ENCODE measurements at places on chromosomes 5 and 9. TPM values are rescaled to one million over a fixed set of nuclear protein-coding genes. Genes with fewer than 3 reads are reported as not detected.

Gene TMEM267
- 6.2 TPM for total RNA-seq

Gene TNPO1
- 211 TPM for total RNA-seq

Gene TICAM2
- 0.67 TPM for total RNA-seq

Gene INSL6
- total RNA-seq, result not detected

Gene TSTD2
- 16.1 TPM for total RNA-seq

Gene SLC1A3
- 35.3 TPM for total RNA-seq

Gene PPIC
- total RNA-seq, result 9.0 TPM

GRCh38 chr5:169933127-169933526, 47.2 kb downstream of the INSYN2B start:
- no peak for DNase-seq
- H3K4me3 ChIP-seq, result no peak overlapping the region
- H3K4me1 ChIP-seq, result no peaks in the 10 kb centered on the region
- H3K27me3 ChIP-seq, result no peaks in the 10 kb centered on the region
- no peaks in the 10 kb centered on the region for H3K36me3 ChIP-seq

- H3K36me3 ChIP-seq, result peaks cover 49% of the 10 kb centered on the region
- peak overlapping the region; percentile 95 for H3K4me3 ChIP-seq
- peaks cover 14% of the 10 kb centered on the region for H3K4me1 ChIP-seq
- H3K27me3 ChIP-seq, result no peaks in the 10 kb centered on the region
- DNase-seq, result no peak
These were observed 2.9 kb downstream of the BOD1 start for GRCh38 chr5:173613433-173614159.

DNA sequence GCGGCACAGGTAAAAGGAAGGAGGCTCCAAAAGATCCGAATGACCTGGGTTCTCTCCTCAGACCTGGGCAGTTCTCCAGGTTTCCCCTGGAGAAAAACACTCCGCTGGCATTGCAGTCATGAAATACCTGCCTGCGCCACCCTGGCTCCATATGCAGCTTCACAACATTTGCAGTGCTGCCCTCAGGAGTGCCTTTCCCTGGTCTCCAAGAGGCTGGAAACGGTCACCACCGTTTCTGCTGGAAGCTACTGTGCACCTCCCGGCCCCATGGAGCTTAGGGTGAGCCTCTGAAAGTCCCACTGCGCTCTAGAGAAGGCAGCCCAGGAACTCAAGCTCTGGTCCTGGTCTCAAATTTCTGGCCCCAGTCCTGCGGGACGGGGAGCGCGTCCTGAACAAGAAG, 670 bp downstream of the UGT3A1 start:
- H3K4me1 ChIP-seq, result no peaks in the 10 kb centered on the region
- peak overlapping the region; percentile 40 for H3K4me3 ChIP-seq
- no peaks in the 10 kb centered on the region for H3K36me3 ChIP-seq
- DNase-seq, result no peak
- no peak overlapping the region for H3K27ac ChIP-seq
- no peaks in the 10 kb centered on the region for H3K27me3 ChIP-seq

DNA sequence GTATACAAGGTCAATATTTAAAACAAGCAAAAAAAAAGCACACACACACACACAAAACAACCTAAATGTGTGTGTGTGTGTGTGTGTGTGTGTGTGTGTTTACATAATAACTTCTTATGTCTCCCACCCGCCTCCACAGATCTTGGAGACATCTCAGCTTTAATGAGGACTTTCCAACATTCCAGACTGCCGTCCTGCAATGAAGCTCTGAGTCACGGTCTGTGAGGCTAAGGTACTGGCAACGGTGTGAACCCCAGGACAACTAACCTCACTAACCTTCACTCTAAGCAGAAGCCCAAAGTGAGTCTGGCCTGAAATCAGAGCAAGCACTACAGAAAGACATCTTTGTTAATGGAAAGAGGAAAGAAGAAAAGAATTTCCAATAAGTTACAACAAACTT, 22.3 kb downstream of the ZNF474 start:
- DNase-seq, result no peak
- H3K4me3 ChIP-seq, result no peak overlapping the region

DNA sequence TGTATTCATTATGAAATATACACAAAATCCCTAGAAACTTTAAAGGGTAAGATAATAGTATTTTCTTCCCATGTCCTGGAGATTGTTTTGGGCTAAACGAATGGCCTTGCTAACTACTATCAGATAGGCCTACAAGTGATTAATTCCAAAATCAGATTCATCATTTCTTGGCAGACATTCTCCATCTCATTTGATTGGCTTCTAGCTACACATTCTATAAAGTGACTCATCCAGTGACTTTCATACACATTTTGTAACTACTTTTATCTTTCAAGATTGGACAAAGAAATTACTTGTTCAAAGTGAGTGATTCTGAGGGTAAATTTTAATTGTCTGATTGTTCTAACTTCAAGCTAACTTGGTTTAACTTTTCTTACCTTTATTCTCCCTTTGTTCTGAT, 93.3 kb downstream of the RAPGEF6 start:
- no peaks in the 10 kb centered on the region for H3K27me3 ChIP-seq
- no peak for DNase-seq
- H3K36me3 ChIP-seq, result no peaks in the 10 kb centered on the region
- H3K4me1 ChIP-seq, result no peaks in the 10 kb centered on the region
- no peak overlapping the region for H3K27ac ChIP-seq

GRCh38 chr5:55154873-55155272, 5.1 kb upstream of the GPX8 start:
- no peak overlapping the region for H3K27ac ChIP-seq
- H3K4me3 ChIP-seq, result no peak overlapping the region
- no peaks in the 10 kb centered on the region for H3K27me3 ChIP-seq

GRCh38 chr9:16754662-16755061, 115.8 kb downstream of the BNC2 start:
- H3K27ac ChIP-seq, result no peak overlapping the region
- no peak for DNase-seq
- H3K4me1 ChIP-seq, result no peaks in the 10 kb centered on the region

DNA sequence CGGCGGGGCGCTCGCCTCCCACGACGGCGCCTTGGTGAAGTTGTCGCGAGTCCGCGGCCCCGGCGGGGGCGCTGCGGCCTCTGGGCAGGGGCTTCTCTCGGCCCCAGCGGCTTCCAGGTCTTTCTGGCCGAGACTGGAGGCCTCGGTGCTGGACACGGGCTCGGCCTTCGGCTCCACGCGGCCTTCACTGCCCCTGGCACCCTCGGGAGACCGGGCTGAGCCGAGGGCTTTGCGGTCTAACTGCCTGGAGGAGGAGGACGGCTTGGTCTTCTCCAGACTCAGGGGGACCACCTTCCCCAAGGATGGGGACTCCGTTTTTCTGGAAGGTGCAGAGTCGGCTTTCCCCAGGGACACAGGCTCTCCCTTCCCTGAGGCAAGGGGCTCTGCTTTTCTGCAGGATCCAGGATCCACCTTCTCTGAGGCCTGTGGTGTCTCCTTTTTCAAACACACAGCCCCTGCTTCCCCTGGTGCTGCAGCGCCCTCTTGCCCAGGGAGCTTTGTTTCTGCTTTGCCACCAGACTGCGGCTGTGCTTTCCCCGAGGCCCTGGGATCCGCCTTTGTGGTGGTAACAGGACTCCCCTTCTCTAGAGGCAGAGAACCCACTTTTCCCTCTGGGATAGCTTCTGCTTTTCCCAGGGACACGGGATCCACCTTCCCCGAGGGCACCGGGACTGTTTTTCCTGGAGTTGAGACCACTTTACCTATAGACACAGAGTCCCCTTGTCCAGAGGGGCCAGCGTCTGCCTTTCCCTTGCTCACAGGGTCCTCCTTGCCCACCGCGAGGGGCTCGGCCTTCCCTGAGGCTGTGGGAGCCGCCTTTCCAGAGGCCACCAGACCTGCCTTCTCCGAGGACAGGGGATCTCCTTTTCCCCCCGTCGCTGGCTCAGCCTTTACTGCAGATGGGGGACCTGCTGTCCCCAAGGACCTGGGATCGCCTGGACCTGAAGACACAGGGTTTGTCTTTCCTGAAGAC, 12.3 kb downstream of the GPRIN1 start:
- no peaks in the 10 kb centered on the region for H3K4me1 ChIP-seq
- H3K27ac ChIP-seq, result no peak overlapping the region
- no peaks in the 10 kb centered on the region for H3K36me3 ChIP-seq
- 0 out of 2 replicates have a peak, but pooled peaks cover 3% of the 10 kb centered on the region for H3K27me3 ChIP-seq
- peak overlapping the region; percentile 55 for H3K4me3 ChIP-seq

- peaks cover 9% of the 10 kb centered on the region for H3K4me1 ChIP-seq
- no peak overlapping the region for H3K4me3 ChIP-seq
- H3K27ac ChIP-seq, result no peak overlapping the region
- H3K27me3 ChIP-seq, result no peaks in the 10 kb centered on the region
These were observed 31.4 kb upstream of the EGFL7 start for GRCh38 chr9:136631038-136632000.

GRCh38 chr5:14476786-14477435, 104.7 kb upstream of the OTULINL start:
- H3K27ac ChIP-seq, result no peak overlapping the region
- DNase-seq, result no peak
- H3K27me3 ChIP-seq, result no peaks in the 10 kb centered on the region

DNA sequence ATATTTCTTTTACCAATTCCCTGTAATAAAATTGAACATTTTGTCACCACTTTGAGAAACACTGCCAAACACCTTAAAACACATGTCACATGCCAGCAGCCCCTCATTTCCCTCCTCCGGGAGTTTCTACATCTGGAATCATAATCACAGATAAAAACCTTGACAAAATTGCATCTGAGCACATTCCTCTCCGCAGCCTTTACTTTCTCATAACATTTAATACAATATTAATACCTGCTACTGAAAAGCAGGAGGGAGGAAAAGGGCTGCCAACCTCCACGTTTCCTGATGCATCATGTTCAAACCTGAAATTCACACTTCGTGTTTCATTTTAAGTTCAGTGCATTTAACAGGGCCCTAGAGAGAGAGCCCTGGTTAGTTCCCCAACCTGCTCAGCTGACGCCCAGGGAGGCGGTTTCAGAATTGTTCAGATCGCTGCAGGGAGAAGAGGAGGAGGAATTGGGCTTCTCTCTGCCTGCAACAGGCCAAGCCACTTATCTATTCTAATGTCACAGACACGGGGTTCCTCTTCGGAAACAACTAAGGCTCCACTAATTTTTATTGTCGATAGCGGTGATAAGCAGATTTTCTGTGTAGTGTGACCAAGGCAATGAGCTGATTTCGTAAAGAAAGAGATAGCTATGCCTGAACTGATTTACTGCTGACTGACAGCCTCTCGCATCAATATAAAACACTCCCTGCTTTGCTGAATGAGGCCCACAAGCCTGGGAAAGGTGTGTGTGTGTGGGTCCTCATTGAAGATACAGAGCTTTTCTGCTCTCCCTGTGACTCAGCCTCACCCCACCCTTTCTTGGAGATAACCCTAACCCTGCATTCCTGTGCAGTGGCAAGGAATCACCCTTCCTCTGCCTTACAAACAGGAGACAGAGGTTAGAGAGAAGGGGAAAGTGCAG, 4.9 kb upstream of the LHX2 start:
- no peak overlapping the region for H3K4me3 ChIP-seq
- DNase-seq, result peak; percentile 47
- H3K27me3 ChIP-seq, result peaks cover 98% of the 10 kb centered on the region

DNA sequence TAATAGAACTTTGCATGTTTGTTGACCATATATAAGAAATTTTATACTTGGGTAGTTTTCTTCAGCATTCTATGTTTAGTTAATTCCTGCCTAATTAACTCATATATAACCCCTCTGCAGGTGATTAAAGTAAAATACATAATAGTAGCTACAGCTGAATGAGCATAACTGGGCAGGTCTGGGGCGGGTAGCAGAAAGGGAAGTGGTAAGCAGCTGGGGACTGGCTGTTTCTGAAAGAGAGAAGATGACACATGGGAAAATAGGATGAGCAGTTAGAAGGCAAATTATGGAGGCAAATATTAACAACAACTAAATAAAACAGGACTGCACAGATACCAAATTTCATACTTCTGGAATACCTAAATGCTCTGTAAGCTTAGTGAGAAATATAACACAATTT, 128.1 kb downstream of the CPLANE1 start:
- DNase-seq, result no peak
- H3K27ac ChIP-seq, result no peak overlapping the region
- H3K36me3 ChIP-seq, result no peaks in the 10 kb centered on the region
- no peaks in the 10 kb centered on the region for H3K4me1 ChIP-seq

GRCh38 chr5:10618311-10618710, 54.4 kb downstream of the ANKRD33B start:
- H3K36me3 ChIP-seq, result no peaks in the 10 kb centered on the region
- H3K27ac ChIP-seq, result no peak overlapping the region
- H3K4me3 ChIP-seq, result no peak overlapping the region
- DNase-seq, result no peak

- no peaks in the 10 kb centered on the region for H3K27me3 ChIP-seq
- no peak overlapping the region for H3K4me3 ChIP-seq
- DNase-seq, result no peak
- H3K27ac ChIP-seq, result no peak overlapping the region
These were observed 44.4 kb downstream of the SCAMP1 start for GRCh38 chr5:78404682-78405293.

- H3K27ac ChIP-seq, result no peak overlapping the region
- no peak for DNase-seq
- no peaks in the 10 kb centered on the region for H3K4me1 ChIP-seq
- no peak overlapping the region for H3K4me3 ChIP-seq
- no peaks in the 10 kb centered on the region for H3K36me3 ChIP-seq
- H3K27me3 ChIP-seq, result no peaks in the 10 kb centered on the region
These were observed 280.4 kb downstream of the TMEM167A start for GRCh38 chr5:82796643-82797416.

- H3K27me3 ChIP-seq, result no peaks in the 10 kb centered on the region
- no peaks in the 10 kb centered on the region for H3K4me1 ChIP-seq
- H3K36me3 ChIP-seq, result no peaks in the 10 kb centered on the region
- DNase-seq, result no peak
These were observed 696.7 kb upstream of the WWC1 start for GRCh38 chr5:167594750-167595149.

GRCh38 chr5:25459082-25459481, 814.3 kb upstream of the CDH10 start:
- H3K36me3 ChIP-seq, result no peaks in the 10 kb centered on the region
- H3K4me1 ChIP-seq, result no peaks in the 10 kb centered on the region
- no peak for DNase-seq
- H3K27me3 ChIP-seq, result no peaks in the 10 kb centered on the region

GRCh38 chr9:121952611-121953010, 140.5 kb downstream of the TTLL11 start:
- no peak for DNase-seq
- no peak overlapping the region for H3K27ac ChIP-seq
- H3K4me3 ChIP-seq, result no peak overlapping the region
- no peaks in the 10 kb centered on the region for H3K36me3 ChIP-seq

GRCh38 chr5:1553539-1554409, 30.0 kb upstream of the LPCAT1 start:
- no peak overlapping the region for H3K4me3 ChIP-seq
- H3K36me3 ChIP-seq, result no peaks in the 10 kb centered on the region
- no peak overlapping the region for H3K27ac ChIP-seq
- H3K27me3 ChIP-seq, result no peaks in the 10 kb centered on the region
- peak; percentile 38 for DNase-seq
- H3K4me1 ChIP-seq, result no peaks in the 10 kb centered on the region

- H3K27me3 ChIP-seq, result no peaks in the 10 kb centered on the region
- no peaks in the 10 kb centered on the region for H3K36me3 ChIP-seq
- DNase-seq, result no peak
- H3K4me1 ChIP-seq, result no peaks in the 10 kb centered on the region
These were observed 190.0 kb downstream of the TRIM32 start for GRCh38 chr9:116877072-116877471.

- H3K27ac ChIP-seq, result no peak overlapping the region
- no peak for DNase-seq
- no peak overlapping the region for H3K4me3 ChIP-seq
- H3K36me3 ChIP-seq, result no peaks in the 10 kb centered on the region
- H3K4me1 ChIP-seq, result no peaks in the 10 kb centered on the region
These were observed 115.0 kb upstream of the ELAVL2 start for GRCh38 chr9:23941051-23941450.
